ENCODE measurements at places on chromosomes 7 and 10.

GRCh38 chr7:82527851-82528250 is 84.3 kb upstream of the CACNA2D1 start:
- DNase-seq, result no peak

DNA sequence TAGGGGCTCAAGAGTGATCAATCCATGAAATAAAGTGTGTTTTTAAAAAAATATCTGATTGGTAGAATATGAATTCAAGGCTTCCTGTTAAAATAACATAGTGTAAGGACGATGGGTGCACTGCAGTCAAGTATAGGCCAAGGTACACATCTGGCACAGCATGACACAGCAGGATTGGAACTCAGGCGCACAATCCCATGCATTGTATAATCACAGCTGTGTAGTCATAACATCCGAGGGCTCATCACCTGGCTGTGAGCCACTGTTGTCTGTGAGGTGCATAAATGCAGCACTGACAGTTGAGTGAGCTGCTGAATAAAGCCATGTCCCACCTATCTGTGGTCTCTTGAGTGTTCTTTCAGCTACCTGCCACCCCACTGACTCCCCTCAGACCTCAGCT is 142.3 kb upstream of the HPS1 start:
- DNase-seq, result no peak

GRCh38 chr10:9900751-9901150 is 1116.9 kb upstream of the CELF2 start:
- no peak for DNase-seq

GRCh38 chr7:2041496-2042367 is 191.0 kb downstream of the MAD1L1 start:
- DNase-seq, result no peak

GRCh38 chr7:32058002-32058401 is 12.2 kb downstream of the PDE1C start:
- DNase-seq, result no peak

DNA sequence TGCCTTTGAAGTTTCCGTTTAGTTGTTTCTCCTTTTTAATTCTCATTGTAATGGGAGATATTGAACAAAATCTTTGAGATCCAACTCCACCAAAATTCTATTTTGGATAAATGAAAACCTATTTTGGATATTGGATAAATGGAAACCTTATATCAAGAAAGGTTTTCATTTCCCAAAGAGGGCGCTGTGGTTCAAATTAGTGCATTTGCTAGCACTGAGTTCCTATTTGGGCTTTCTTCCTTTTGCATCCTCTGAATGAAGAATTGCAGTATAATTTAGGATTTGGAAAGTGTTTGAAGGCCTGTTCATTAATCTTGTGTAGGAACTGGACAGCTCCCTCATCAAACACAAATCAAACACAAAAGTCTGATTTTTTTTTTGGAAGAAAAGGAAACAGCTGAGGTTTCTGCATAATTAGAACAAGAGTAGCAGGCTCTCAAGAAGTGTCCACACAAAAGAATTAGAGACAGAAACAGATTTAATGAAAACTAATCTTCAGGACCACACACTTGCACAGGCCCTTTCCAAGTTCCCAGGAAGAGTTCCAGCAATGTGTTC is 80.8 kb upstream of the KLF14 start:
- DNase-seq, result no peak
